ENCODE measurements at places on chromosomes 5 and 9. TPM values are rescaled to one million over a fixed set of nuclear protein-coding genes. Genes with fewer than 3 reads are reported as not detected.

GRCh38 chr9:108296056-108296455 is 559.7 kb downstream of the ACTL7B start:
- H3K4me1 ChIP-seq, result peaks cover 22% of the 10 kb centered on the region
- H3K27me3 ChIP-seq, result no peaks in the 10 kb centered on the region
- no peaks in the 10 kb centered on the region for H3K36me3 ChIP-seq
- DNase-seq, result no peak

GRCh38 chr5:113330533-113331208 is 104.1 kb downstream of the TSSK1B start:
- no peaks in the 10 kb centered on the region for H3K27me3 ChIP-seq
- H3K36me3 ChIP-seq, result no peaks in the 10 kb centered on the region
- H3K4me3 ChIP-seq, result no peak overlapping the region
- DNase-seq, result no peak
- no peak overlapping the region for H3K27ac ChIP-seq

DNA sequence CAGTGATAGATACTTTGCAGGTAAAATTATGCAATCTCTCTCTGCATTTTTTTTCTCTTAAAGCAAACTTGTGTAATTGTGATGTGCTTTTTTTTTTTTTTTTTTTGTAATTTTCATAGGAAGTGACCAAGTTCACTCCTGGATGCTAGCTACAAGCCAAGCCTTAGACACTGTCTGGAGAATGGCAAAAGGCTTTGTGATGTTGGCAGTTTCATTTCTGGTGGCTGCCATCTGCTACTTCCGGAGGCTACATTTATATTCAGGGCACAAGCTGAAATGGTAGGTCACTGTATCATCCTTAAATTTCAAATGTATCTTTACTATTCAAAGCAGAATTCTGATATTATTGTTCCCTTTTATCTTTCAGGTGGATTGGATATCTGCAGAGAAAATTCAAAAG is 19.3 kb downstream of the OTULINL start:
- H3K4me1 ChIP-seq, result peaks cover 53% of the 10 kb centered on the region
- DNase-seq, result no peak
- H3K36me3 ChIP-seq, result peaks cover 5% of the 10 kb centered on the region
- H3K4me3 ChIP-seq, result no peak overlapping the region

The PKD2L2 gene
- not detected for total RNA-seq

DNA sequence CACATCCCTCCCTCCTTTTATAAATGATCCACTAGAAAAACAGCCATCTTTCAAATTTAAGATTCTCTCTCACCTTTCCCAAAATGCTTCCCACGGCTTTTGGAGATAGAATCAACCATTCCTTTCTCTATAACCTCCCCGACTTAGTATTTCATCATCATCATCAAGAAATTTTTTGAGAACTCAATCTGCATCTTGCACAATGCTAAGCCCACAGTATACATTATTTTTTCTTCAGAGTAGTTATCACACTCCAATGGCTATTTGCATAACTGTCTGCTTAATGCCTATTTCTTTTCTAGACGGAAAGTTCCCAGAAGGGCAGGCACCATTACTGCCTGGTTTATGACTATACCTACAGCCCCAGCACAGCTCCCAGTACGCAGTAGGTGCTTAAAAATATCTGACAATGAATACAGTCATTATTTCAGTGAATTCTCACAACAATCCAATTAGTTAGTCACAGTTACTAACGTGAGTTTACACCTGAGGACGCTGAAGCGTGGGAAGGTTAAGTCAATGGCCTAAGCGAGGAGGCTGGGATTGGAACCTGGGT is 212.7 kb downstream of the TTLL11 start:
- H3K4me1 ChIP-seq, result peaks cover 19% of the 10 kb centered on the region
- H3K4me3 ChIP-seq, result no peak overlapping the region
- H3K27ac ChIP-seq, result no peak overlapping the region
- DNase-seq, result no peak
- H3K27me3 ChIP-seq, result no peaks in the 10 kb centered on the region
- no peaks in the 10 kb centered on the region for H3K36me3 ChIP-seq

GRCh38 chr9:22031655-22032411 is 22.7 kb upstream of the CDKN2B start:
- no peaks in the 10 kb centered on the region for H3K36me3 ChIP-seq
- H3K27ac ChIP-seq, result no peak overlapping the region
- H3K4me3 ChIP-seq, result no peak overlapping the region
- no peaks in the 10 kb centered on the region for H3K27me3 ChIP-seq
- H3K4me1 ChIP-seq, result peaks cover 4% of the 10 kb centered on the region

The PCDHB12 gene
- 2.2 TPM for total RNA-seq
